ENCODE measurements at places on chromosomes 5 and 9.

- DNase-seq, result no peak
Measured at GRCh38 chr9:89109666-89110065, 69.0 kb downstream of the SHC3 start.

- DNase-seq, result no peak
Measured at GRCh38 chr5:10328323-10328722, 20.6 kb upstream of the CMBL start.

GRCh38 chr9:33148367-33149014 is 18.6 kb downstream of the B4GALT1 start:
- DNase-seq, result no peak

DNA sequence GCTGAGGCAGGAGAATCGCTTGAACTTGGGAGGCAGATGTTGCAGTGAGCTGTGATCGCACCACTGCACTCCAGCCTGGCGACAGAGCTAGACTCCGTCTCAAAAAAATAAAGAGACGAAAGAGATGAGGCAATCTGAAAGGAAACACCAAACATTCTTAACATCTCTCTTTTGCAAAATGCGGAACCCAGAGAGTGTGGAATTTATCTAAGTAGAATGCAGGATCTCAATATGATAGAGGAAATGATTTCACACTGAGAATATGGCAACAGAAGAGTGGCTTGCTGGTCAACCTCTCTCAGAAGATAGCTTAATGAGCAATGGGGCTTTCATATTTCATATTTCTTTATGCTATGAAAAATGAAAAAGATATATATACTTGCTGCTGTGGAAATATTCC is 33.4 kb upstream of the PCA3 start:
- DNase-seq, result peak; percentile 75

DNA sequence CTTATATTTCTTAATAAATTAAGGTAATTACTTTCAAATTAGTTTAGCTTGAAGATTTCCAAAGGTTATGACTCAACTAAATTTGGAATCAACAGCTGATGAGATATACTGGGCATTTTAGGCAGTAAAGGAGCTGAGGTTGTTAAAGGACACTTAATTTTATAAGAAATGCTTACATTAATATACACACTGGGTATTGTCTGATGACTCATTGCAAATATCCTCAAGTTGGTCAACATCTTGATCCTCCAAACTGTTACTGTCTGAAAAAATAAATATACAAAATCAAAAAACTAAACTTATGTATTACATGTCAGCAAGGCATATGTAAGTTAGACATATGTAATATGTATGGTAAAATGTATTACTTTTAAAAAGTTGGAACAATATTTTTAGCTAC is 3.4 kb downstream of the GFM2 start:
- no peak for DNase-seq

- DNase-seq, result no peak
Measured at GRCh38 chr9:8329561-8330283, 530.1 kb upstream of the DMAC1 start.

GRCh38 chr5:144547098-144547499 is 376.4 kb downstream of the KCTD16 start:
- peak; percentile 41 for DNase-seq

DNA sequence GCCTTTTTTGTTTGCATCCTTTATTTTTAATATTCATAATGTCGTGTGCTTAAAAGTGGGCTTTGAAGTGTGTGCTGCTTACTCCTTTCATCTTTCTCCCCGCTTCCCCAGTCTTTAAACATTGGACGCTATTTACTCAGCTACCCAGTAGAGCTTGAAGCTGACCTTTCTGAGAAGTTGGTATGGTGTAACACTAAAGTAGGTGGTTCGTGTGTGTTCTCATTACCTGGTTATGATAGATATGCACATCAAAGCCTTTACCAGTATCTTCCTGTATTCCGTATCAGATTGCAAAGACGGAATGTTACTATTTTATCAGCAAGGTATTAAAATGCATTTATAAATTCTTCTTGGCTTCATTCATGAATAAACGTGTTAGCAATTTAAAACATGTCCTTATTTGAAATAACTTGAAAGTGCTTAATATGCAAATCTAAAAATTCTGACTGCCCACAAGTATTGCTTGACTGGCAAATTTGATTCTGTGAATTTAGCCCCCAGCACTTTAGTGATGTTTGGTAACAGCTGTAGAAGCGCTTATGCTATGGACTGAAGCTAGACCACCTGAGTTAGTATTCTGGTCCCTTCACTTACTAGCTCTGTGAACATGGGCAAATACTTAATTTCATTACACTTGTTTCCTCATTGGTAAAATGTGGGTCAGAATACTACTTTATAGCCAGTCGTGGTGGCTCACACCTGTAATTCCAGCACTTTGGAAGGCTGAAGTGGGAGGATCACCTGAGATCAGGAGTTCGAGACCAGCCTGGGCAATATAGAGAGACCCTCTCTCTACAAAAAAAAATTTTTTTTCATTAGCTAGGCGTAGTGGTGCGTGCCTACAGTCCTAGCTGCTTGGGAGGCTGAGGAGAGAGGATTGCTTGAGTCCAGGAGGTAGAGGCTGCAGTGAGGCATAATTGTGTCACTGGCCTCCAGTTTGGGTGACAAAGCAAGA is 1.7 kb downstream of the RRAGA start:
- DNase-seq, result no peak

GRCh38 chr9:134455934-134456755 is 129.9 kb downstream of the RXRA start:
- DNase-seq, result peak; percentile 100

- no peak for DNase-seq
Measured at GRCh38 chr5:148866024-148866423, 39.6 kb downstream of the ADRB2 start.

- DNase-seq, result no peak
Measured at GRCh38 chr9:92173318-92173717, 58.1 kb upstream of the SPTLC1 start.

DNA sequence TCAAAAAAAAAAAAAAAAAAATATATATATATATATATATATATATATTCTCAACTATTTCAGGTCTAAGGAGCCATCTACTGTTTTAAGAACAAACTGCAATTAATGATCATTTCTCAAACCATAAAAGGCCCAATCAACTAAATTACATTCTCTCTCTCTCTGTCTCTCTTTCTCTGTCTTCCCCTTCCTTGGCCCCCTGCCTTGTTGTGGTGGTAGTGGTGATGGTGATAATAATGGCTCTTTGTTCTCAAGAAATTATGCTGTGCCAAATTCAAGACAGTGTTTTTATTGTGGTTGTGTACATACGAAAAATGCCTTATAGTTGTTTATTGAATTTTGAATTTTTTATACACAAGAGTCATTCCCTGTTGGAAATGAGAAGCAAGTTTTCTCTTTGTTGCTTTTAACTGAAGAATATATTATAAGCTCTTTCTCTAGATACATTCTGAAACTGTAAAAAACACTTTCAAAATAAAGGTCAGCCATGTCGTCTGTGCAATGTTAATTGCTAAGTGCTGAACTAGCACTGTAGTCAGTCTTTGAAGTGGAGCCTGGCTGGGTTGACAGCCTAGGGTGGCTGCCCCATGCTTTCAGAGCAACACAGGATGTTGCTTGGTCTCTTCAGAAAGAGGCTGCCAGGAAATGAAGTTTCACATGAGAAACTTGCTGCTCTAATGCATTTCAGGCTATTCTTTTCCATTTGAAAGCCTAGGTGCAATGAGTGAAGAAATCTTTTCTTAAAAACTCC is 96.0 kb downstream of the HINT1 start:
- DNase-seq, result peak; percentile 1

DNA sequence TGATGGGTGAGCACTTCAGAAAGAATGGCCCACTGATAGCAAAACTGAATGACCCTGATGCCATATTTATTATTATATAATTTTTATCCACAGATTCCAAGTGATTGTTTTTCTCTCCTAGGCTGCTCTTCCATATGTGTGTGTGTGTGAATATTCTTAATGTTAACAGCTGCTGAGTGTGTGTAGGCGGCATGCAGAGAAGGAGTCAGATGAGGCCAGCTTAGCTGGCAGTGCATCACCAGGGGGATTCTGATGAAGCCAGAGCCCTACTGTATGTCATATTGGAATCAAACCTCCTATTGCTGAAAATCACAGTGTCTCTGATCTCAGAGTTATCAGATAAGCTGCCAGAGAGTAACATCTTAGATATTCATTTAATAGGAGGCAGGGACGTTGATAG is 177.1 kb downstream of the DMAC1 start:
- DNase-seq, result no peak

- DNase-seq, result no peak
Measured at GRCh38 chr9:6109986-6110385, 94.6 kb upstream of the RANBP6 start.

DNA sequence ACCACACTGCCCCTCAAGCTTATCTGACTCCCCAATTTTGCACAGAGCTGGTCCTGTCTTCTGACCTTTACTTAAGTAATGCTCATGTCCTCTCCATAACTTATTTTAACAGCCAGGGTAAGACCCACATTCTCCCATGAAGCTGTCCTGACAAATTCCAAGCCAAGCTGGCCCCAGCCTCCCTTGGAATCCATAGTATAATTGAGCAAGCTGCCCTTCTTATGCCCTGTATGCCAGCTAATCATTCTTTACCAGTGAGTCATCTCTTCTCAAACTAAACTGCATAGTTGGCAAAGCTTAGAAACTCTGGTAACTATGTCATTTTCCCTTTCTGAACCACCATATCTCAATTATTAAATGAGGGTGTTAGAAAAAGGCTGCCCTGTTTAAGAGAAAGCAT is 92.4 kb downstream of the NFIB start:
- peak; percentile 83 for DNase-seq

DNA sequence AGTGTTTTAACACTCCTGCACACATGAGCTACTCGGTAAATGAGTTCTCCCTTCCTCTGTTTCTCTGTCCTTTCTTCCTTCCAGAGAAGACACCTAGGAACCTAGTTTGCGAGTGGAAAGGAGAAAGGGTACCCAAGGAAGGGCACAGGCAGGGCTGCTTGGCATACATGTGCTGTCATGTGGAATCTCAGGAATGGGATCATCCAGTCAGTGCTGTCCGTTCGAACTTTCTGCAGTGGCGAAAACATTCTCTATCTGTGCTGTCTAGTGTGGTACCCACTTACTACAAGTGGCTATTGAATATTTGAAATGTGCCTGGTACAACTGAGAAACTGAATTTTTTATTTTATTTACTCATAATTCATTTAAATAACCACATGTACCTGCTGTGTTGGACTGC is 28.0 kb downstream of the NLN start:
- no peak for DNase-seq

DNA sequence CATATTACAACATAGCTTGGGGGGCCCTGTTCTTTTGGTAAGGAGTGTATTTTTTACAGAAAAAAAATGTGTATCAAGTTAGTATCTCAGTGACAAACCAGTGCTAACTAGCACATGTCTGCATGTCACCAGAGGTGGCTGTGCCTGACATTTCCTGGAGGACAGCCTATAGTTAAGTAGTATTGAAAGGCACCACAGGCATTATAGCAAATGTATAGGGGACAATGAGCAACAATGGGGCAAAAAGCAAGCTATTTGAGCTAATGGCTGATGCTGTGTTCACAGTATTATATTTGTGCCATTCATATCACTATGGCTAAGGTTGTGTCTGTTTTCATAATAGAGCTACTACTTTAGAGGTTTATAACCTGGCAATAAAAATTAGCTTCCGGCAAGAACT is 1644.0 kb downstream of the MAT2B start:
- DNase-seq, result no peak
